ENCODE measurements at places on chromosomes 6 and 20.

DNA sequence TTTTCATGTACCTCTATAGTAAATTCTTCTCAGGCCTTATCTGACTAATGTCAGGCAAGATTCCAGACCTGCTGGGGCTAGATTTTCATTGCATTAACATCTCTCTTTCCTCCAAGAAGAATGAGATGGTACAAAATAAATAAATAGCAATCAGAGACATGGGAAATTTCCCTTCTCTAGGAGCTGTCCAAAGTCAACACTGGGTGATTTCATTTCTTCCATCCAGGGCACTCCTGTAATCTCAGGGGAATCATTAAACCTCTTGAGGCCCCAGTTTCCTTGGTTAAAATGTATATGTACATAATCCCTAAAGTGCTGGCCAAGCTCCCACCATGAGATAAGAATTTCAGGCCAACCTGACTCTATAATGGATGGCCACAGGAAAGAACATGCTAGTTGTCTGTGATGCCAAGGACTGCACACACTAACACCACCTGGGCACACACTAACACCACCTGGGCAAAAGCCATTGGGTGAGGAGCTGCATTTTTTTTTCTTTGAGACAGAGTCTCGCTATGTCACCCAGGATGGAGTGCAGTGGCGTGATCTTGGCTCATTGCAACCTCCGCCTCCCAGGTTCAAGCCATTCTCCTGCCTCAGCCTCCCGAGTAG, 912 bp downstream of the IL17F start:
- DNase-seq, result no peak

- no peak for DNase-seq
These were observed 161.1 kb downstream of the SYCP2 start for GRCh38 chr20:59772373-59772705.

GRCh38 chr20:46213946-46214823, 94.1 kb downstream of the CDH22 start:
- no peak for DNase-seq

- DNase-seq, result no peak
These were observed 9.3 kb upstream of the TXNDC5 start for GRCh38 chr6:7919871-7920270.

DNA sequence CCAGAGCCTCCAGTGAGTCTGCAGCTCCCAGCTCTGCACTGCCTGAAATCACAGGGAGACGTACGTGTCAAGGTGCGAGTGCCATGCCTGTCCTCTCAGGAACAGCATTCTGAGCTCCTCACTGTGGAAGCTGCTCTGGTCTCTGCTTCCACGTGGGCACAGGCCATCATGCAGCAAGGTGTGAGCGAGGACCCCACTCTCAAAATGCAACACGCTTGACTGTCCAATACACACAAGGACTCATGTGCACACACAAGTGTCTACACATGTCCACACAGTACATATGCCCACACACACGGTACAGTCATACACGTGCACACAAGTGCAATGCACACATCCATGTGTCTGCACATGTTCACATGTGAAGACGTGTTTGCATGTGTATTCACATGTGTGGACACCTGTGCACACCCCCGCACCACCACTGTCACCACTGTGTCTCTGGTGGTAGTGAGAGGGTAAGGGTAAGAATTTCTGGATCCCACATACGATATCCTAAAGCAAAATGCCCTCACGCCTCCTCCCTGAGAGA, 260.5 kb downstream of the DLL1 start:
- DNase-seq, result no peak

DNA sequence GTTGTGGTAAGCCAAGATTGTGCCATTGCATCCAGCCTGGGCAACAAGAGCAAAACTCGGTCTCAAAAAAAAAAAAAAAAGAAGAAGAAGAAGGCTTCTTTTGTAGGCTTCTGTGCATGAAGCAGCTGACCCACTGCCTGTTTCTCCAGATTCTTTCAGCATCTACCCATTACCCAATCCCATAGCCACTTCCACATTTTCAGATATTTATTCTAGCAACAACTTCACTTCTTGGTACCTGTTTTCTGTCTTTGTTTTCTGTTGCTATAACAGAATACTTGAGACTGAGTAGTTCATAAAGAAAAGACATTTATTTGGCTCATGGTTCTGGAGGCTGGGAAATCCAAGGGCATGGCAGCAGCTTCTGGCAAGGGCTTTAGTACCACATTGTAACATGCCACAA, 95.3 kb upstream of the SGK1 start:
- DNase-seq, result no peak

GRCh38 chr6:108285381-108285780, 9.5 kb upstream of the AFG1L start:
- no peak for DNase-seq

- DNase-seq, result no peak
These were observed 825.5 kb upstream of the MANEA start for GRCh38 chr6:94751641-94752329.

DNA sequence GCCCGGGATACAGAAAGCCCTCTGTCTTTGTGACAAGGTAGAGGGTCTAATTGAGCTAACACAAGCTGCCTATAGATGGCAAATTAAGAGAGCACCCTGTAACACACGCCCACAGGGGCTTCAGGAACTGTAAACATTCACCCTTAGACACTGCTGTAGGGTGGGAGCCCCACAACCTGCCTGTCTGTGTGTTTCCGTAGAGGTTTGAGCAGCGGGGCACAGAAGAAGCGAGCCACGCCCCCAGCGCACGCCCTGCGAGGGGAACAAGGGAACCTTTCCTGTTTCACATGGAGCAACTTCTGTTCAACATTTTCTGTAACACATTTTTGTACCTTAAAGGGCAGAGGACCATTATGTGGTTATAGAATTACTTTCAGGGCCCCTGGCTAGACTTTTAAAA, 231.7 kb upstream of the EXOC2 start:
- no peak for DNase-seq

- no peak for DNase-seq
These were observed 224.9 kb downstream of the PHACTR1 start for GRCh38 chr6:12941422-12941821.

- no peak for DNase-seq
These were observed 71.3 kb upstream of the EYA2 start for GRCh38 chr20:46823271-46823751.

DNA sequence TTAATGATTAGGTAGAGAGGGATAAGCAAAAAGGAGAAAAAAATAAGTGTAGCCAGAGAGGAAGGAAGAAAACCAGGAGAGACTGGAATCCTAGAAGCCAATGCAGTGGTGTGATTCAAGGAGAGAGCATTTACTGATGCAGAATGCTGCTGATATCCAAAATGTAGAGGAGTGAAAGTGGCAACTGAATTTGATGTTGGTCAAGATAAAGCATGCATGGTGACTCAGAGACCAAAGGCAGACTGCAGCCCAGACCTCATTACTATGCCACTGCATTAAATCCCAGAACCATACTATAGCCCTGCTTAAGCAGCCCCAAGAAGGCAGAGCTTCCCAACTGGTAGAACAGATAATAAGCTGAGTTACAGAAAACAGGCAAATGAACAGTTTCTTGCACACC, 15.8 kb downstream of the KLHL32 start:
- no peak for DNase-seq

GRCh38 chr20:6855104-6855503, 87.6 kb downstream of the BMP2 start:
- no peak for DNase-seq

DNA sequence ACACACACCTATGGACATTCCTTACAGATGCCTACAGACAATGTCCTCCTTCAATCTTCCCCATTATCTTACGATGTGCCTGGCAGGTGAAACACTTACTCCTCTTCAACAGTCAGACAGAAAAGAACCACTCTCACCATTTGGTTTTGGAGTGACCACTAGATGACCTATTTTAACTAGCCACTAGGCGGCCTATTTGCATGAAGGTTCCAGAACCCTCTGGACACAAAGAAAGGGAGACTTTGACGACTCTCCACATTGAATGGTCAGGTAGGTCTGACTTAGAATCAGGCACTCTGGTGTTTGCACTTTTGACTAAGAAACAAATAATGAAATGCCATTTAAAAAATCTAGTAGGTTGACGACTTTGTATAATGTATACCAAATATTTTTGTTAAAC, 42.0 kb downstream of the PNLDC1 start:
- no peak for DNase-seq

DNA sequence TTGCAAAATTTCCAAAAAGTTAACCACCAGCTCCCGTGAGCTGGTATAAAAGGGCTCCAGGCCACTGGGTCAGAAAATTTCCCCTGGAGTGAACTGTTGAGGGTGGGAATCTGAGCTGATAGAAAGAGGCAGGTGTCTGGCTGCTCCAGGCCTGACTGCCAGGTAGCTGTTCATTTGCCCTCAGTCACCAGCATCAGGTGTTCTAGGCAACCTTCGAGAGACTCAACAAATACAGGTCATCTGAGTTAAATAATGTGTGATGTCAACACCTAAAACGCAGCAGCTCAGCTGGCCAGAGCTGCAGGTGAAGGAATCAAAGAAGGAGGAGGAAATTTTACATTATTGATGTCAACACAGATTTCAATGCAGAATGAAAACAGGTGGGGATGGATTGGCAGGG, 46.7 kb downstream of the KCNK5 start:
- no peak for DNase-seq

DNA sequence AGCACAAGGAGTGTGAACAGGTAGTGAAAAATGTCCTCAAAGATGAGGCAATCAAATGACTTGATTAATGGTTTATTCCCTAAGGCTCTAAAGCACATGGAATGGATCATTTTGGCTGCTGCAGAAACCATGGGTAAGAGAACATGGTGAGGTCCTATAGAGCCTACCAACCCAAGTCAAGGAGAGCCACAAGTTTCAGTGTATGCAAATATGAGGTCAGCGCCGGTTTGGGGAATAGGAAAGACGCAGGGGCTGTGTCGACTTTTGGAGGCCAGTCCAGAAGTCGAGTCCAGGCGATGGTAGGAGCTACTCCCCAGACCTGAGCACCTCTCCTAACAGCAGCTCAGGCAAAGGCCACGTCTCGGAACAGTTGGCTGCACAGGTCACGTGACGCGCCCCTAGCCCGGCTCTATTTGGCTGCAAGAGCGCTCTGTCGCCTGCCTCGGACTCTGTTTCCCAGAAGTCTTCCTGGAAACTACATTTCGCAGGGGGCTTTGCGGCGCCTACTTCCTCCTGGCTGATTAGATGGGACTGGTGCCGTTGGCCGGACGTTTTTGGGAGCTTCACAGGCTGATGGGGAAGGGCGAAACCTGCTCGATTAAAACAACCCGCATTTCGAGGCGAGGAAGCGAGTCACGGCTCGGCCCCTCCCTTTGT, 74.4 kb upstream of the CHD6 start:
- peak; percentile 69 for DNase-seq

DNA sequence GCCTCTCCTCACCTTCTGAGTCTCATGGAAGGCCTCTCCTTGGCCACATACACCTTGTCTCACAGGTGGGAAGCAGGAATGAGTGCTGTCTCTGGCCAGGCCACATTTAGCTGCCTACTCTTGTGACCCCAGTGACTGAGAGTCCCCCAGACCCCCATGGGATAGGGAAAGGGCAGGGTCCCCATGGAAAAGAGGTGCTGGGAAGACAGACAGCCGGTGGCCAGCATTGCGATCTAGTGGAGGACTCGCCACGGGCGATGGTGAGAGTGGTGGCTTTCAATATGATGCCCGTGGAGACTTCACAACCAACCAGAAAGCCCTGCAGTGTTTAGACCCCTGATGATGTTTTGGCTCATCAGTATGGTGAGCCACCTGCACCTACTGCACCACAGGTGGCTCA, 19.8 kb downstream of the MANBAL start:
- DNase-seq, result no peak

DNA sequence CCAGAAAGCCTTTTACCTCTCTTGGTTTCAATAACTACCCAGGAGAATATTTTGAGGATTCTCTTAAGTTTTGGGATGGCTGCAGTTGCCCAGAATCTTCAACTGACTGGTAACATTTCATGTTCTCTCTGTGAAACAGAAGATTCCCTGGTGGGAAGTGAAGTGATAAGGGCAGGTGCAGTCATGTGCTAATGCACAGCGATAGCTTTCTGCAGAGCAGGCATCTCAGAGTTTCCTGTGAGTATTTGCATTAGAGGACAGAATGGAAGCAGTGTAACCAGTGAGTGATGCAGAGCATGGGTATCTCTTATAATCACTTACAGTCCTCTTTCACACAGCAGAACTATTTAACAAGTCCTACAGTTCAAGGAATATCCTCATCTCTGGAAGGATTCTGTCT, 76.1 kb downstream of the HCRTR2 start:
- no peak for DNase-seq

DNA sequence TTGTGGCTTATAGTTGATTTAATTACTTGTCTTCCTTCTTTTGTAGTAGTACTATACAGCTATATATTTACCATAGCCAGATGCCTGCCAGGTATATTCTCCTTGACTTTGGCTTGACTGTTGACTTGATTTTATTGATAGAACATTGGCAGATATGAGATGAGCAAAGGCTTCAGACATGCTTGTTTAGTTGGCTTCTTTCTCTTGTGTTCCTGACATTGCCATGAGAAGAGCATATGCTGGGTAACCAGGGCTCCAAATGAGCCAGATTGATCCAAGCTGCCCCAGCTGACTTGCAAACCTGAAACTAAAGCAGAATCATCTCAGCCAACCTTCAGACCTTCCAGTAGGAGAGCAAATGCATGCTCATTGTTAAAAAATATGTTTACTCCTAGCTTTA, 508.1 kb upstream of the BTBD3 start:
- no peak for DNase-seq

DNA sequence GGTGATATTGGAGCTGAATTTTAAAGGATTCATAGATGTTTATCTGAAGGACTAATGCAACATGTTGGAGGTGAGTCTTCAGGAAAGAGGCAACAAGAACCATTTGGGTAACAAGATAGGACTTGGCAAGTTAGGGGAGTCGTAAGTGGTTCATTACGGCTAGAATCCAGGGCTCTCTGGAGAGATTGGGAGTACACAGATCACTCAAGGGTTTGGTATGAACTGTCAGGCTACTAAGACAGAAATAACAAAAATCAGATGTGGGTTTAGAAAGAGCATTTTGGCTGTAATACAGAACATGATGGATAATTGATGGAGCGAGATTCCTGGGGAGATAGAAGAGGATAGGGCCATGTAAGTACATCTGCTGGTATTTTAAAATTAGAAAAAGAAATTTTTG, 86.3 kb upstream of the ESR1 start:
- DNase-seq, result no peak

GRCh38 chr6:111606620-111607115, 990 bp upstream of the TRAF3IP2 start:
- DNase-seq, result no peak

GRCh38 chr6:13013681-13014503, 297.3 kb downstream of the PHACTR1 start:
- no peak for DNase-seq

DNA sequence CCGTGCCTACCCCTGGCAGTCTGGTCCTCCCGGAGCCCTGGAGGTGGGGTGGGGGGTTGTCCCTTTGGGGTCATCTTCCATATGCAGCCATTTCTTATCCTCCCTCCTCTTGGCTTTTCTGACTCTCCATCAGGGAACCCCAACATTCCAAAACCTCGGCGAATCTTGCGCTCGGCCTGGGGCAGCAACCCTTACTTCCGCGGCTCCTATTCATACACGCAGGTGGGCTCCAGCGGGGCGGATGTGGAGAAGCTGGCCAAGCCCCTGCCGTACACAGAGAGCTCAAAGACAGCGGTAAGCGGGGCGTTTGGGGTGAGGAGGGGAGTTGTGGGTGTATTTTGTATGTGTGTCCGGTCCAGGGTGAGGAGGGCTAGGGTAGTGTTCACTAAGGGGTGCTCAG, 168.0 kb upstream of the RNF24 start:
- DNase-seq, result no peak

- no peak for DNase-seq
These were observed 47.5 kb downstream of the CHMP4B start for GRCh38 chr20:33858666-33859065.

Data from left renal cortex interstitium (tissue), 4 donors.